ENCODE measurements at places on chromosomes 7 and 10.

GRCh38 chr10:12194752-12195271 is 879 bp downstream of the NUDT5 start:
- peak; percentile 32 for DNase-seq

DNA sequence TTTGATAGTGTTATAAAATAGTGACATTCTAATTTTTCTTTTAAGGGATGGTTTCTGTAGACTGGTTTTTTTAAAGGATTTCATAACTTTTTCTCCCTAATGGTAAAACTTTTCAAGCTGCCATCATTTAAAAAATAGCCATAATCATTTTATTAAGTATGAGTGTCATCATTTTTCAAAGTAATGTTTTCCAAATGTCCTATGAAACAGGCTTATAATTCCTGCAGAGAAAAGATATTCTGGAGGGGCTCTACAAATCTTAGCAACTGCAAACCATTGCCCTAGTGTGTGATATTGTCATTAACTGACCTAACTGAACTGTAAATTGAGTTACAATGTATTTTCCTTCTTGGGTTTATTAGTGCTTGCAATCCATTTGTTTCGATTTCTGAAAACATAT is 226.0 kb downstream of the BBS9 start:
- no peak for DNase-seq

DNA sequence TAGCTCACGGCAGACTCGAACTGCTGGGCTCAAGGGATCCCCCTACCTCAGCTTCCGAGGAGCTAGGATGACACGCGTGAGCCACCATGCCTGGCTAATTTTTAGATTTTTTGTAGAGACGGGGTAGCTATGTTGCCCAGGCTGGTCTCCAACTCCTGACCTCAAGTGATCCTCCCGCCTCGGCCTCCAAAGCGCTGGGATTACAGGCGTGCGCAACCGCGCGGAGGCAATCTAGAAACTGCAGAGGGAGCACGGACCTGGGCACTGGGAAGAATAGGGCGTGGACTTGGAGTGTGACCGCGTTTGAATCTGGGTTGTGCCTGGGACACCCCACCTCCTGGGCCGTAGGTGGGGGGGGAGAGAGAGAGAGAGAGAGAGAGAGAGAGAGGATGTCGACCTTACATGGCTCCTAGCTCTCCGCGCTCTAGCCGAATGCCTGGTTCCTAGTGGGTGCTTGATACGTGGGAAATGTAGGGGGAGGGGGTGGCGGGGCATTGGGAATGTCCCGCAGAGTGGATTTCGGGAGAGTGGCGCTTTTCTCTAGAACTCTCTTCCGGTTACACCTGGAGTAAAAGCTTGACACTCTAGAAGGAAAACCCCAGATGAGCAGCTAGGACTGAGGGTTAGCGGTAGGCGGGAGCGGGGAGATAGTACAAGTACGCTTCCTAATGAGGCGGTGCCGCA is 1.2 kb upstream of the MAP3K8 start:
- DNase-seq = no peak

DNA sequence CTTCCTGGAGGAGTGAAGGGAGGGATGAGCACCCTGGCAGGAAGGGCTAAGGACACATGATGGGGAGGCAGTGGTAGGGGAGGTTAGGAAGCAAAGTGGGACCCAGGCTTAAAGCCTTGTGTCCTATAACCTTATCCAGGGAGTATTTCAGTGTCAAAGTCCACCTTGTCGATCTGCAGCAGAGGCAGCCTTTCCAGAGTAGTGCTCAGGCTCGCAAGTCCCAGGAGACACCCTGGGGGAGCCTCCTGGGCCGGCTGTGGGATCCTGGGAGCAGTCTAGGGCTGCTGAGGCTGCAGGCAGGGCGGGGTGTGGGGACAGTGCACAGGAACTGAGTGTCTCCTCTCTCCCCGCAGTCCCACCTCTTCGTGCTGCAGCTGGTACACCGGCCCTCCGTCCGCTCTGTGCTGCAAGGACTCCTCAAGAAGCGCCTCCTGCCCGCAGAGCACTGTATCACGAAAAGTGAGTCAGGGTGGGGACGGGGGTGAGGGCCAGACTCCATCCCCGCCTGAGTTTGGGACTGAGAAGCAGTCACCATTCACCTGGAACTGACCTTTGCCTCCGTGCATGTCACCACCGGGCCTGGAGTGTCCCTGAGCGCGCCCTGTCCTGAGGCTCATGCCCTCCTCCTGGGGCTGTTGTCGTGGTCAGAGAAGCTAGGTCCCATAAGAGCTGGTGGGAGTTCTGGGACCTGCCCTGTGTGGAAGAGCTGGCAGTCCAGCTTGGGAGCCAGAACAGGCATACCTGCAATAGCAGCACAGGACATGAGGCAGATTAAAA is 45.3 kb upstream of the PPIF start:
- no peak for DNase-seq

DNA sequence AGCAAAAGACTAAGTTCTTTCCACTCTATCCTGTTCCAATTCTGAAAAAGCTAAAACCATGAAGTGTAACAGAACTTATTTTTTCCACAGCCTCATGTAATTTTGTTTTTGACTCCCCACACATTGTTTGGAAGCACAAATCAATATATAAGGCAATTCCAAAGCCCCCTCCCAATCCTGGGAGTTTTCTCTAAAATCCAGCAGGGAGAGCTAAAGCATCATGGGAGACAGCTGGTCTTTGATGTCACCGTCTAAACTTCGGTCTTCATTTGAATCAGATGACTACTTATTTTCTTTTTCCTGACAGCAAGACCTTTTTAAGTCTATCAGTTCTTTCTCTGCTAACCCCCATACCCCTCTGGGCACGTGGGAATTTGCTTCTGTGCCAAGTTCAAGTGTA is 33.3 kb upstream of the PON1 start:
- DNase-seq = no peak

DNA sequence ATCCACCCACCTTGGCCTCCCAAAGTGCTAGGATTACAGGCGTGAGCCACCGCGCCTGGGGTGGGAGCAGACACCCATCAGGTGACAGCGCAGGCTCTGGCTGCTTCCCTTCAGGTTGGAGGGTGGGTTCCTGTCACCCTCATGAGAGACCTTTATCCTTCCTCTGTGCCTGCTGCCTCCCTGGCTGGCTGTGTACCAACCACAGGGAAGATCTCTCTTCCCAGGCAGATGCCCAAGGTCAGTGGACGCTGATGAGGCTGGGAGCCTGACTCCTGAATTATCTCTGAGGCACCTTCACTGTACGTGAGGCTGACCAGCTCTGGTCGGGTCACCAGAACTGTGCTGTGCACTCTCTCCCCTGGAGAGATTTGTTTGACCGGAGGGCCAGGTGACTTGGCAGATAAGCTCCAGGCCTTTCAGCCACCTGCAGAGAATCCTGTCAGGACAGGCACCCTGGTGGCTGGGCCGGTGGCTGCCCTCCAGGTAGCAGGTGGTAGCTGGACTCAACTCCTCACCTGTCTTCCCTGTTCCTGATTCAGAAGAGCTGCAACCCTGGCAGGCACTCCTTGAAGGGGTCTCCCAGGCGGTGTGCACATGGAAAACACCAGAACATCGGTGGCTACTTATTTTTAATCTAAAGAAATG is 251.9 kb downstream of the GLRX3 start:
- no peak for DNase-seq

DNA sequence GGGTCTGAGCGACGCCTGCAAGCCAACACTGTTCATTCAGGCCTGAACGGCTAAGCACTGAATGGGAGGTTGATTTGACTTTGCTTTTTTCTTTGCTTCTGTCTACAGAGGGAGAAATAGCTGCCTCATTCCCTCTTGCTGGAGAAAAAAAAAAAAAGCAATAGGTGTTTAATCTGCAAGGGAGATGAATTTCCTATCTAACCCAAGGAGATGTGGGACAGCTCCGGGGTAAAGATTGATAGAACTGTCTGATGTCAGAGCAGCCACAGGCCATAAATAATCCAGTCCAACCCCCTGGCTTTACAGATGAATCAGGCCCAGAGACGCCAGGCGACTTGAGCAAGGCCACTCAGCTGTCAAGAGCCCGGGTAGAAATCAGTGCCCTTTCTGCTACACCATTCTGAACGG is 168.0 kb downstream of the ARHGAP12 start:
- no peak for DNase-seq

DNA sequence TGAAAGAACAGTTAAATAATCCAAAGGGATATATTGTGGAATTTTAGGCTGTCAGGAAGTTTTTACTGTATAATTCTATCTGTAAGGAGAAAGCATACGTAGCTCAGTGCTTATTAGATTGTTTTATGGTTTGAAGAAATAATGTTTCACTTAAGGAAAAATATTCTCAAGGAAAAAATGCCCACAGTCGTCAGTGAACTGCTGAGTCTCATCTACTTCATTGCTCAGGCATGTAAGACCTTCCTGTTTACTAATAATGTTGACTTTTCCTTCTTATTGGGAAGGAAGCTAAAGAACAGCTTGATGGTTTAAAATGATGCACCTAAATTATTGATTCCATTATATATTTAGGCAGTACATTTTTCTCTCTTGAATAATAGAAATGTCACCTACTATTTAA is 304.2 kb downstream of the SDK1 start:
- DNase-seq = no peak

- DNase-seq = peak; percentile 83
Observed at GRCh38 chr10:62422068-62422590, 48.0 kb downstream of the ZNF365 start.

- DNase-seq = no peak
Observed at GRCh38 chr7:32043688-32044087, 26.5 kb downstream of the PDE1C start.

- DNase-seq = peak; percentile 52
Observed at GRCh38 chr10:37860494-37861190, 3.2 kb upstream of the ZNF248 start.

DNA sequence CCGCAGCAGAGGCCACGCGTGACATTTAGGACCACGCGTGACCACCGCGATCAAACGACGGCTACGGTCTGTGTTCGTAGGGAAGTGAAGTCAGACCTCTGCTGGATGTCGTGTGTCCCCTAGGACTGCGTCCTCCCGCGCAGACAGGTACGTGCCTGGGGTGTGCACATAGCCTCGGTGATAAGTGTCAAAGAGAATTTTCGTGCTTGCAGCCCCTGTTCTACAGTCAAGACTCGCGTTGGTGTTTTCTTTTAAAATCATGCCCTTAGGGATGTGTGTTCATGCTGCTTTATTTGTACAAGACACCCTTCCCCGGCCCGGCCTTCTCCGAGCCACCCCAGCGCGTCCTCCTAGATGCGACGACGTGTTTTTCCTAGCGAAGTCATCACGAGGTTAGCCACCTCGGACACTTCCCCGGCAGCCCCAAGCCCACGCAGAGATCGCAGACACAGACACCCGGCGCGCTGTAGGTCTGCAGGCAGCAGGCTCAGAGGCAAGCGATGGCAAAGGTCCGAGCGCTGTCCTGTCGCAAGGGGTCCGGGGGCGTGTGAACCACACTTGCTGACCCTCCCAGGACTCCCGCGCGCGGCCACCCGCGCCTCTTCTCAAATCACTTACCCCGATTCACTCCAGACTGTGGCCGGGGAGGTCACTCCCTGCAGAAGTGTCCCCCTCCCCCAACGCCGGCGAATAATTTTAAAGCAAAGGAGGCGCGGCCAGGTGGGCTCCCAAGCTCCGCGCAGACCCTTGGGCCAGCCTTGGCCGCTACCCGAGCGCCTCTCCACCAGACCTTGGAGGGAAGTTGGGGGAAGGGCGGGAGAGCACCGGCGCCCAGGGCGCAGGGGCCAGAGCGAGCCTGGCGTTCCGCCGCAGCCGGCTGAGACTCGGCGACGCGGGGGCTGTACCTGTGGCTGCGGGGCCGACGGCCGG is 552 bp downstream of the MKX start:
- DNase-seq = no peak

- DNase-seq = no peak
Observed at GRCh38 chr10:107144490-107144889, 20.0 kb downstream of the SORCS1 start.

DNA sequence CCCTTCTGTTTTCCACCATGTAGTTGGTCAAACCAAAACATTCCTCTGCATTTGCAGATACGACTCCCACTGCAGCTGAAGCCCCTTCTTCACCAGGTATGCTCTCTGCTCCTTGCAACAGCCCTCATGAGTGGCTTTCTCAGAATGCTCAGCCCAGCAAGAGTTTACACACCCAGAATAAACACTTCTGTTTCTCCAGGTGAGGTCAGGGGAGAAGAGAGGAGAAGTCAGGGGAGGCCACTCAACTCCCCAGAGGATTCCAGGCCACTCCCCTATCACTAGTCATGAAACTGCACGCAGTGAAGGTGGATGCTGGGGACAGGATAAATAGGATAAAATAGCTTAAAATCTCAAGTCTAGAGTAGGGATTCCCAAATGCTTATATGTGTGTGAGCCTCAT is 31.2 kb downstream of the CUZD1 start:
- no peak for DNase-seq

DNA sequence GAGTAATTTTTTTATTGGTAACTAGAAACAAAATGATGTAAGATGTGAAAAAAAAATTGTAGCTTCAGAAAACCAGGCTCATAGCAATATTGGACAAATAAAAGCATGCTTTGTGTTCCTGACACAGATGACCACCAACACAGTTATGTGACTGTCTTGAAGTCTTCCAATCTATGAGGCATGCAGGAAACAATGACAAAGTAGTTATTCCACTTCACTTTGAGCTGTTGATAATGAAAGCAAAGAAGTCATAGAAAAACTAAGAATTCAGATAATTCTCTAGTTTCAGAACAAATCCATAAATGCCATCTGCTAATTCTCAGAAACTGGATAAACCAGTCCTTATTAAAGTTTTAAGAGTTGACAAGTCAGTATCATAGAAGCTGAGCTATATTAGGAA is 378.4 kb upstream of the SEMA3D start:
- peak; percentile 35 for DNase-seq

DNA sequence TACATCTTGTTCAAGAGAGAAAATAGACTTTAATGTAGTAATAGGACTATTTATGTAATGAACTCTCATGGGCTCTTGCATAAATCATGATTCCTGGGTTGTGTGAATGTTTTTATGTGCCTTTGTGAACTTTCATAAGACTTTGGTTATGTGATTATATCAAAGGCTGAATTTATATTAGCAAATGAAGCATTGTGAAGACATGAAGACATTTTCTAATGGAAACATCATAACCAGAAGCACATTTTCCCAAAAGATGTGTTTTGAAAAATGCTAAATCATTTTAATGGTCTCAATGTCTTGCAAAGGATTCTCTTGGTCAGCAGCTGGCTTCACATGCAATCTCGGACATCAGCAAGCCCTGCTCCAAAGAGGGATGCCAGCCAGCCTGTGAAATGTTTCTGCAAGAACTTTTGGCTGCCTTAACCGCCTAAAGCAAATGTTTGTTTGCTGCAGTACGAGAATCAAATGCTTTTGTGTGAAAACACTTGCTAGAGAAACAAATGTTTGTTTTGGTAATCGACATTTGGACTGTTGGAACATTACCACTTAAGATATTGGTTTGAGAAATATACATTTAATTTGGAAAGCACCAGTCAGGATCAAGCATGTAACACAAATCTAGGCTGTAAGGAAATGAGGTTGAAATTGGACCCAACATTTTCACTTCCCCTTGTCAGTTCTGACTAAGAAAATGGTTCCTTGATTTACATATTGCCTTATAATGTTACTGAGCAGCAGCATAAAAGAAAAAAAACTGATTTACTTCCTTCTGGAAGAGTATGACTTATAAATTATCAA is 102.1 kb downstream of the RTKN2 start:
- peak; percentile 81 for DNase-seq

GRCh38 chr10:88890681-88891381 is 10.8 kb downstream of the STAMBPL1 start:
- peak; percentile 11 for DNase-seq

GRCh38 chr7:41769162-41769561 is 66.3 kb upstream of the INHBA start:
- no peak for DNase-seq

All from fibroblast of skin of right quadriceps (primary cell).